T47D (cell line): ENCODE measurements at places on chromosomes 3 and 15.

- DNase-seq: no peak
Observed at GRCh38 chr3:123695731-123696640, 111.1 kb upstream of the HACD2 start.

DNA sequence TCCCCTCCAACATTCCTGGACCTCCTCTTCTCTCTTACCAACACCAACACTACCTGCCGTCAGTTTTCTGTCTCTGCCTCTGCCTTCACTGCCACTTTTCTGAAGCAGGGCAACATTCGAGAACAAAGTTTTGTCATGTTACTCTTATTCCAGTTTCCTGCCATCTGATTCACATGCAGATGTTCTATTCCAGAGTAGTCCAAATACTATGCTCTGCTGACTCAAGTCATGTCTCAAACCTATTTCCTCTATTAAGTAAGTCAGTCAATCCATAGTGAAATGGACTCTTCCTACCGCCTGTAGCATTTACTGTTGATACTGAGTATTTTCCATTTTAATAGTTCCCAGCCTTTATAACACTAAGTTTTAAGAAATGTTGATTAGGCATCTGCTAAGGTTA lies 43.4 kb downstream of the ESYT3 start:
- no peak for DNase-seq

DNA sequence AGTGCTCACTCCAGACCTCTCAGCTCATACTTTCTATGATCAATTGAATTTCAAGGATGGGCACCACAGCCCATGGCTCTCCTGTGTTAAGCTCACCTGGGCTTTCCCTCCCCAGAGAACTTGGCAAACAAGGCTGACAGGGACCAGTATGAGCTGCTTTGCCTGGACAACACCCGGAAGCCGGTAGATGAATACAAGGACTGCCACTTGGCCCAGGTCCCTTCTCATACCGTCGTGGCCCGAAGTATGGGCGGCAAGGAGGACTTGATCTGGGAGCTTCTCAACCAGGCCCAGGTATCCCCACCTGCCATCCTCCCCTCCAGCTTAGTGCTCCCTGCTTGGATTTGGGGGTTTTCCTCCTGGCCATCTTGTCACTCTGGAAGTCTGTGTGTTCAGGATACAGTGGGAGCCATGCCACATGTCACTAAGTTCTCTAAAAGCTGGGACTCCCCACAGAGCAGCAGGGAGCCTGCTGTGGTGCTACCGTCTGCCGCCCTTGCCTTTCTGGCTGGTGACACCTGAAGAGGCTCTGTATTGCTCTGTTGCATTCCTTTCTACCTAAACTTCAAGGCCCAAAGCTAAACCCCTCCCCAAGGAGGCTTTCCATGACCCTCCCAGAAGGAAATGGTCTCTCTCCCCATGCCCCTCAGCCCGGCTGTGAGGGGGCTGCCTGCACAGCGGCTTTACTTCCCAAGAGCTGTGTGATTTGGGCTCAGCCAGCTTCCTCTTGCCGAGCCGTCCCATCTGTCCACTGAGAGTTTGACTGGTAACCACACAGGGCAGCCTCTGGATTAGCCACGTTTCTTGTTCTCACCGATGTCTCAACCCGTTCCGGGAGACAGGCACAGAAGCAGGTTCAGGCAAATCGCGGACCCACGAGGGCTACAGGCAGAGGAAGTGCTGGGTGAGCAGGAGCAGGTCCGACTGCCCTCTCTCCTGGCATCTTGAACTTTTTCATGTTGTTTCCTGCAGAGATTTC lies 10.8 kb downstream of the TF start:
- no peak for DNase-seq

- DNase-seq: no peak
Observed at GRCh38 chr3:100695696-100696095, 13.6 kb upstream of the TFG start.

GRCh38 chr3:66898155-66898554 lies 100.0 kb upstream of the KBTBD8 start:
- DNase-seq: no peak

GRCh38 chr3:36482880-36483279 lies 102.6 kb downstream of the STAC start:
- no peak for DNase-seq
